ENCODE measurements at places on chromosomes 2 and 18. TPM values are rescaled to one million over a fixed set of nuclear protein-coding genes. Genes with fewer than 3 reads are reported as not detected.

The TFCP2L1 gene
- not detected for total RNA-seq

The NT5C1B gene
- not detected for total RNA-seq

The PRSS56 gene
- not detected for total RNA-seq

The PDCD1 gene
- not detected for total RNA-seq

The PPP4R1 gene
- 95.4 TPM for total RNA-seq

The UPP2 gene
- not detected for total RNA-seq

The PLGLB2 gene
- not detected for total RNA-seq

The NYAP2 gene
- not detected for total RNA-seq

The ACKR3 gene
- 3.0 TPM for total RNA-seq

The RIT2 gene
- total RNA-seq, result not detected

The GAL3ST2 gene
- not detected for total RNA-seq

The RNF25 gene
- total RNA-seq, result 19.6 TPM

The IL1R1 gene
- total RNA-seq, result 105 TPM

The CFC1B gene
- not detected for total RNA-seq

The TEKT4 gene
- total RNA-seq, result not detected

The TTC27 gene
- total RNA-seq, result 24.0 TPM

The IL18RAP gene
- not detected for total RNA-seq

The CD302 gene
- 9.8 TPM for total RNA-seq

The REEP1 gene
- total RNA-seq, result 0.15 TPM

The RASGRP3 gene
- 1.3 TPM for total RNA-seq

The SCG2 gene
- total RNA-seq, result 1.0 TPM

The ACTR2 gene
- 161 TPM for total RNA-seq

The PCARE gene
- not detected for total RNA-seq

The SERPINB7 gene
- total RNA-seq, result 0.87 TPM

The CD226 gene
- total RNA-seq, result 0.66 TPM

The LRRC30 gene
- total RNA-seq, result not detected

The ANKRD30B gene
- 0.50 TPM for total RNA-seq

The PLCD4 gene
- 11.8 TPM for total RNA-seq

The TMEM169 gene
- 0.29 TPM for total RNA-seq

The ANKRD62 gene
- not detected for total RNA-seq

The SP5 gene
- not detected for total RNA-seq

The SLC5A6 gene
- 13.7 TPM for total RNA-seq

The HMSD gene
- total RNA-seq, result 0.15 TPM

The ANTXR1 gene
- 39.4 TPM for total RNA-seq

The LHCGR gene
- not detected for total RNA-seq

The DSC2 gene
- not detected for total RNA-seq

The SGPP2 gene
- not detected for total RNA-seq

The FSIP2 gene
- 0.15 TPM for total RNA-seq

The SF3B6 gene
- 101 TPM for total RNA-seq

The GPR75 gene
- total RNA-seq, result 1.3 TPM

The CCDC138 gene
- 1.8 TPM for total RNA-seq

The SLC9A4 gene
- not detected for total RNA-seq

The RNF152 gene
- 14.7 TPM for total RNA-seq

The RAX gene
- not detected for total RNA-seq

The NOSTRIN gene
- total RNA-seq, result 0.33 TPM

The CDH20 gene
- total RNA-seq, result not detected

The UCN gene
- 1.8 TPM for total RNA-seq

The COQ10B gene
- 37.9 TPM for total RNA-seq

The ZNF396 gene
- 3.0 TPM for total RNA-seq

Data from smooth muscle cell of trachea (primary cell).